Activated CD8-positive, alpha-beta memory T cell treated with anti-CD3 and anti-CD28 coated beads, Interleukin-2, amount 10 ng/mL, durations not matched to agents 7 days and 5 days (primary cell): ENCODE measurements at places on chromosomes 11 and 22. TPM values are rescaled to one million over a fixed set of nuclear protein-coding genes. Genes with fewer than 3 reads are reported as not detected.

- DNase-seq: peak; percentile 61
Observed at GRCh38 chr11:18721561-18722292, 4.3 kb downstream of the IGSF22 start.

SCT gene
- not detected for total RNA-seq

DNA sequence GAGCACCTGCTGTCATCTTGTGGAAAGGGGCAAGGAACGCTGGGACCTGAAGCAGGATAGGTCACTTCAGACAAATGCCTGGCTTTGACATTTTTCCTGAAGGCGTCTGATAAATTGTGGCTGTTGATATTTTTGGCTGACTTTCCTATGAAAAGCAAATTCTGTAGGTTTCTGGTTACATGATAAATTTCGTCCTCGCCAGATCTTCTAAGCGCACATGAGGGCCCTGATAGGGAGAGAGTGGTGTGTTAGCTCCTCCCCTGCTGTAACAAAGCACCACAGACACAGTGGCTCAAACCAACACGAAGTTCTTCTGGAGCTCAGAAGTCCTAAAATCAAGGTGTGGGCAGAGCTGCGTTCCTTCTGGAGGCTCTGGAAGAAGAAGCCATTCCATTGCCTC, 19.6 kb downstream of the APOL4 start:
- DNase-seq: no peak

DNA sequence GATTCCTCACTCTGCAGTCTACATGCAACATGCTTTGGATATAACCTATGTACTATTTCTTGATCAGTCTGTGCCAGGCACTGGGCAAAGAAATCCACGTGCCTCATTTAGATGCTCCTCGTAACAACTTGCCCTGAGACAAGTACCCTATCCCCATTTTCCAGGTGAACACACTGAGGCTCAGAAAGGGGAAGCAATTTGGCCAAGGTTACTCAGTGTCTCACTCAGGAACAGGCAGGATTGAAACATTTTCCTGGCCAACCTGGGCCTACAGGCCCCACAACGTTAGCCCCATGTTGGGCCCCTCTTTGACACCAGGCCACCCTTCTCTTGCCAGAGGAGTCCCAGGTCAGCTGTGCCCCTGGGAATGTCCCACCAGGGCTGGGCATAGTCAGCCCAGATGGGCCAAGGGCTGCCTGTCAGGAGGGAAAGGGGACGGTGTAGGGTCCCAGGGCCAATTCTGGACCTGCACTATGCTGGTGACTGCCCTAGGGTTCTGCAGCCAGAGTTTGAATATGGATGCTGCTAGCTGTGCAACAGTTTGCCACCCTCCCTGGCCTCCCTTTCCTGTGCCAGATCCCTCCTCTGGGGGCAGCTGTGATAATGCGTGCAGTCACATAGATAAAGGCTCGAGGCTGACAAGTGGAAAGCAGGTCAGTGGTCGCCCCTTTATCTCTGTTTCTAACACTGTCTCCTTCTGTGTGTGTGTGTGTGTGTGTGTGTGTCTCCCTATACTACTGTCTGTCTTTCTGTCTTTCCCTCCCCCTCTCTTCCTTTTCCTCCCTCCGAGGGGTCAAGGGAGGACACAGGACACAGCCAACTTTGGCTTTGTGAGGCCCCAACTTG, 10.4 kb upstream of the EMID1 start:
- DNase-seq: no peak

STK33 gene
- total RNA-seq: 1.8 TPM

OR51I1 gene
- not detected for total RNA-seq

GRCh38 chr22:28769394-28770085, 3.0 kb upstream of the CCDC117 start:
- no peak for DNase-seq

DNA sequence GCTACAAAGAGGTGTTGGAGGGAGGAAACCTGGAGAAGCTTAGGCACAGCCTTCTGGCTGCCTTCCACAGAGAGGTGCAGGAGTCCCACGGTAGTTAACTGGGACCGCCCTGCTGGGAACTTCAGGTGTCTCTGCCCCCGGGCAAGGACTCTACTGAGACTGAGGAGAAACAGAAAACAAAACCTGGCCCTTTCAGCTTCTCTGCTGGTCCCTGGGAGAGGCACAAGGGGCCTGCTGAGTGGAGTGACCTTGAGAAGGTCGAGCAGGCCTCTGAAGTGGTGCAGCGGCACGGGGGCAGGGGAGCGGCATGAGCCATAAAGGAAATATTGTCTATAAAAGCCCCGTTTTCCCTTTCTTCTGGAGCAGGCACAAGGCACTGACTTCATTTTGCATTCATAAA, 38.9 kb downstream of the NTM start:
- DNase-seq: no peak

GRCh38 chr11:126718276-126718675, 282.3 kb downstream of the KIRREL3 start:
- DNase-seq: no peak

DNA sequence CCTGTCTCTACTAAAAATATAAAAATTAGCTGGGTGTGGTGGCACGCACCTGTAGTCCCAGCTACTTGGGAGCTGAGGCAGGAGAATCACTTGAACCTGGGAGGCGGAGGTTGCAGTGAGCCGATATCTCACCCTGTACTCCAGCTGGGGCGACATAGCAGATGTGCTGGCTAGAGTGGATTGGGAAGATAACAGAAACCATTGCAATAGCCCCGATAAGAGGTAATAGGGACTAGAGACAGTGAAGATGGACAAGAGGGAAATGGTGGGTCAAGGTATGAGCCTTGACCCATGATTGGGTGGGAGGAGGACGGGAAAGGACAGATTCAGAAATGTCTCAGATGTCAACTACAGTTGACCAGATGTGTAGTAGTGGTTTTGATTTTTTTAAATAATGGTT, 6.1 kb downstream of the SWAP70 start:
- DNase-seq: no peak

DNA sequence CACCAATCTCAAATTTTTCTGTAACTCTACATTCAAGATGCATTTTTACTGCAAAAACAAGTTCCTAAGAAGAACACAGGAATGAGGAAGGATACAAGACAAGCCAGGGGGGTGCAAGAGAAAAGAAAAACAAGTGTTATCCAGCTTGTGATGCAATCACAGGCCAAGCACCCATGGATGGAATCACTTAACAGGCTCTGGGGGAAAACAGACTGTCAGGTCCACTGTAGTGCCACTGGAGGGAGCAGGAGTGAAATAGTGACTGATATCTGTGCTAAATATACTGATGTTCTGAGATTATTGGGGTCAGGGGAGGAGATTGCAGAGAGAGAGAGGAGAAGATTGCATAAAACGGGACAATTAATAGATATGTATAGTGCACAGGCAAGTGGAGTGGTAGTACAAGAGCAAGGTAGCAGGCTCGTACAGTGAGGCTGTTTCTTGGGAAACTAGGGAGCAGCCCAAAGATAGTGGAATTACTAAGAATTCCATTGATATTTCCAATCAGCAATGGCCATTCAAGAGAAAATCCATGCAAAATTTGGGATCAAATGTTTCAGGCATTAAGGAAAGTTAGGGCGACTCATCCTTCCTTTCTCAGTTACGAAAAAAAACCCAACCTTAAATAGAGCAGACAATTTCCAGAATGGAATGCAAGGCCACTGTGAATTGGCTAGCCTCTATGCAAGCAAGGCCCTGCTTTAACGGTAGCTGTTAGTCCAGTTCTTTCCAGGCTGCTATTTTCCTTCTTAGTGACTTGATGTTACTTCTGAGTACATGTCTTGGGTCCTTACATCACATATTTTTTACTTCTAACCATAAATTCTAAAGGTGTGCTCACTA, 52.2 kb upstream of the CEP126 start:
- no peak for DNase-seq

DNA sequence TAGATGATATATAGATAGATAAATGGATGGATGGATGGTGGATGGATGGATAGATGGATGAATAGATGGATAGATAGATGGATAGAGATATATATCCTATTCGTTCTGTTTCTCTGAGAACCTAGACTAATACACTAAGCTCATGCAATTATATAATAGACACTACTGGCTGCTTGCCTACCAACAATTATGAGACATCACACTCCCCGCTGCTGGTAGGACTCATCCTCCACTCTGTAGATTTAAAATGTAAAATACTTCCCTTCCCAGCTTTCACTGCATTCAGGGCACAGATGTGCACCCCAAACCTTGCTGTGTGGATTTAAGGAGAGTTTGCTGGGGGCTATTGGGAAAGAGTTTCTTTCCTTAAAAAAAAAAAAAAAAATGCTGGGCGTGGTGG, 28.3 kb upstream of the RCN1 start:
- DNase-seq: no peak

GRCh38 chr11:125443767-125444311, 52.2 kb downstream of the FEZ1 start:
- DNase-seq: no peak

- no peak for DNase-seq
Observed at GRCh38 chr11:64910451-64911093, 6.4 kb downstream of the ATG2A start.

CRYBB3 gene
- total RNA-seq: 0.52 TPM

DNA sequence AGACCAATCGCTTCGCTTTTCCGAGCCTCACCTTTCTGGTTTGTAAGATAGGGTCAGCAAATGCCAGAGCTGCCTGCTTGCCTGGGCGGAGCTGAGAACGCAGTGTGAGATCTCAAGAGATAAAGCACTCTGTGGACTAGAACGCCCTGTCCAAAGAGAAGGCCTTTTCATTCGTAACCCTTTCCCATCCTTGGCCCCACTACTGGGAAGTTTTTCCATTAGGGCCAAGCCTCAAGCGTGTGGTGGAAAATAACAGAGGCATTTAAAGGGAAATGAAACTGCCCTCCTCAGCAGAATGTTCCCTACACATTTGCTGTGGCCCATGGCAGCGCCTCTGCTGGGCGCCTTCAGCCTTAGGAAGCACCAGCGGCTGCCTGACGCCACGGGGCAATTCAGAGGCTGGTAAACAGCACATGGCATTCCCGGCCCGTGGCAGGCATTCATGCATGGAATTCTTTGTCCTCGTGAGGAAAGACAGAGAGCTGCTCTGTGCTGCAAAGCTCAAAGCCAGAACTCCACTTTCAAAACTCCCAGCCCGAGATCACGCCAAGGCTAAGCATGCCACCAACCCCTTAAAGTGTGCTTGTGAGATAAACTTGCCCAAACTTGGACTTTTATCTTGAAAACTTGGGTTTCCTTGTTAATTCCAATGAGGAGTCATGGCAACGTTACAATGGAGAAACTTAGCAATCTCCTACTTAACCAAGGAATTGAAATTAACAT, 38.1 kb downstream of the AHNAK start:
- DNase-seq: no peak

- no peak for DNase-seq
Observed at GRCh38 chr11:79616392-79616851, 175.6 kb upstream of the TENM4 start.

SCGB2A2 gene
- total RNA-seq: not detected

CATSPERZ gene
- not detected for total RNA-seq

GRCh38 chr11:28442131-28442530, 333.9 kb downstream of the METTL15 start:
- no peak for DNase-seq

GRCh38 chr11:123251657-123252344, 56.8 kb upstream of the CLMP start:
- no peak for DNase-seq
